ENCODE measurements at places on chromosomes 12 and 14.
A peak's percentile ranks its signal among the peaks of the same experiment; 100 is the strongest.

DNA sequence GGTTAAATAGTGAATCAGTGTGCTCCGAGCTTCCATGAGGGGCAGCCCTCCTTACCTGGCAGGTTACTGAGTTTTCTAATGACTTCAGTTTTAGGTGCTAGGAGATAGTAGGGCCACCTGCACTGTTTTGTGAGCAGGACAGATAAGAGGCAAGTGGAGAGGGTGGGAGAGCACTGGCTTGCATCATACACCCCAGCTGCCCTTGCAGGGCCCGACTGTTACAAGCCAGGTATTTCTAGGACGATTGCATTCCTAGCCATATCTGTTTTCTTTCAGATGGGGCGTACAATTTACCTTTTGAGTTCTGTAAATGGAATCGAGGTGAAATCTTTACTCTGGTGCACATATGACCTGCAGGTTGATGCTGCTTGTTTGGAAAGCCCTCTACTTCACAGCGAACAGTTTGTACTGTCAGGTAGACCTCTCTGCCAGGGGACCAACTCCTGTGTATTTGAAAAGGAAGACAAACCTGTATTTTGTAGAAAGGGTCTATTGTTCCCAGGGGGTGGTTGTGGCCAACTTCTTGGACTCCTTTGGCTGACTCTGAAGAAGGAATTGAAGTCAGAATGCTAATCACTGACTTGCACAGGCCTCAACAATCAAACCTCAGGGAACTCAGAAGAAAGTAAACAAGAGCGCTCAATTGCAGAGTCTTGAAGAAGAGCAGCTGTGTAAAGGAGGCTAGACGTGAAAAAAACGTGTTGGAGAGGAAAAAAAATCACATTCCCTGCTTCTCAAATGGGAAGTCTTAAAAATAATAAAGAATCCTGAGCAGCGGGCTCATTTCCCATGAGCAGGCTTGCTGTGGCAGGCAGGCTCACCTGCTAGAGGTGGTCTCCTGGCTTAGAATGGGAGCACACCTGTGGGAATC, 57.3 kb downstream of the ETV6 start:
- no peak for DNase-seq

GRCh38 chr14:87231336-87232026, 761.5 kb downstream of the GALC start:
- peak; percentile 54 for DNase-seq

- DNase-seq: no peak
These were observed 152.1 kb downstream of the SLC8A3 start for GRCh38 chr14:70036665-70037064.

DNA sequence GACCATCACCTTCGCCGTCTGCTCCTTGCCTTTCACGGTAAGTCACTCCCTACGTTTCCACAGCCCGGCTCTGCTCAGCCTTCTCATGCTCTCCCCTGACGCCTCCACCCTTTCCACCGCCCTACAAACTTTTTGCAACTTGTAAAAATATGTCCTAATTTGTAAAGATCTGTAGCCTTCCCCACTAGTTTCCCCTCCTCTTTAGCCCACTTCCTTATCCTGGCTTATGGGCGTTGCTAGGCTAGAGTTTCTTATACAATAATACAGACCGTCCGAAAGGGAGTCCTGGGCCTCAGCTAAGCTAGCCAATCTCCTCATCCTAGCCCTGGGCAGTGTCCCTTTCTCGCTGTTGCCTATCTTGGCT, 1.2 kb downstream of the PTGER2 start:
- no peak for DNase-seq

- DNase-seq: no peak
These were observed 36.7 kb downstream of the KIF21A start for GRCh38 chr12:39406262-39406661.

GRCh38 chr12:108815875-108816594, 41.3 kb downstream of the SSH1 start:
- no peak for DNase-seq

DNA sequence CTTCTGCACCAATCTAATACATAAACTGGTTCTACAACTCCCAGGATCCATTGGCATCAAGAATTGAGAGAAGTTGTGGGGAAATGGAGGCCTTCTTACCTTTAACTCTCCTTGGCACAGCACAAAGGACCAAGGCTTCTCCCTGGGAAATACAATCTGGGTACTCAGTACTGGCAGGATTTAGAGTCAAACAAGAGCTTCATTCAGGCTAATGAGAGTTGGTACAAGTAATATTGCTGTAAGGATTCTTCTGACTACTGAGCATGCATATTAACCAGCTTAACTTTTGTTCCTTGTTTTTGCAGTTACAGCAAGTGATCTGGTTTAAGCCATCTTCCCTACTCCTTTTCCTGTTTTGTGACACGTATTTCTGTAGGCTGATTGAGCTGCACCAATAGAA, 76.2 kb upstream of the FERMT2 start:
- DNase-seq: no peak

- DNase-seq: no peak
These were observed 769.8 kb downstream of the C12orf50 start for GRCh38 chr12:87259391-87259790.

Measured in fibroblast of skin of back (primary cell).